ENCODE measurements at places on chromosomes 11 and 22.
A peak's percentile ranks its signal among the peaks of the same experiment; 100 is the strongest.

DNA sequence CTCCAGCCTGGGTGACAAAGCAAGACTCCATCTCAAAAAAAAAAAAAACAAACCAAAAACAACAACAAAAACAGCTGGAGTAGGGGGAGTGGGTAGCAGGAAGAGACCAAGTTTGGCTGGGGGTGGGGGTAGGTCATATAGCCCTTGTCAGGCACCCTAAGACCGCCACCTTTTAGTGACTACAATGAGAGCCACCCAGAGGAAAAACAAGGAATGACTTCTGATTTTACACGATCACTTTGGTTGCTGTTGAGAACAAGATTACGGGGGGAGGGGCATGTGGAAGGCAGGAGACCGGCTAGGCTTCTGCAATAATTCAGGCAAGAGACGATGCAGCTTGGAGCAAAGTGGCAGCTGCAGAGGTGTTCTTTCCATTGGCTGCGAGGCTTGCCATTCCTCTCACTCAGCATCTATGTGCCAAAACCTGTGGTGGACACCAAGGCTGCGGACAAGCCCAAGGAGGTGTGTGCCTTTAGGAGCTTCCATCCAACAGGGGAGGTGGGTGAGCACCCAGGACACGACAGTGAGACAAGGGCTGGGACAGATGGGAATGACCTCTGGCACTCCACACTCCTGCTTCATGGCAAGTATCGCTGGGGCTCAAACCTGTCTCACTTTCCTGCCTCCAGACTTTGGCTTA is 1.7 kb downstream of the RPS19BP1 start:
- DNase-seq = peak; percentile 77

GRCh38 chr11:30149998-30150397 is 80.8 kb upstream of the FSHB start:
- DNase-seq = no peak

DNA sequence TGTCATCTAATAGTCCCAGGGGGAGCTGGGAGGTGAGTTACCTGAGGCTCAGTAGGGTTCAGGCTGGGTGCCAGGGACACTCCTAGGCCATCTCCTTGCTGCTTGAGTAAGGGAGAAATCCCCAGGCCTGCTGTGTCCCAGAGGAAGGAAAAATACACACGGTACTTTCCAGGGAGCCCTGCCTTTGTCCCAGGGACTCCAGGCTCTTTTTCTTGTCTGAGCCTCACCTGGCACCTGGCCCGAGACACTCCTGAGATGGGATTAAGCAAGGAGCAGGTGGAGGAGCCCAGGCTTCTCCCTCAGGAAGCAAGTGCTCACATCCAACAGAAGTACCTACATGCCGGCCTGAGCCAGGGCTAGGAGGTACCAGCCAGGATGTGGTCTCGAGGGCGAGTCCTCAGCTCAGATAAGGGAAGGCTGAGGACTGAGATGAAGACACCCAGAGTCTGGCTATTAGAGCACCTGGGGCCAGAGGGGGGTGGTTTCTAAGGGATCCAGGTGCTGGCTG is 899 bp upstream of the KLHDC7B start:
- DNase-seq = no peak

DNA sequence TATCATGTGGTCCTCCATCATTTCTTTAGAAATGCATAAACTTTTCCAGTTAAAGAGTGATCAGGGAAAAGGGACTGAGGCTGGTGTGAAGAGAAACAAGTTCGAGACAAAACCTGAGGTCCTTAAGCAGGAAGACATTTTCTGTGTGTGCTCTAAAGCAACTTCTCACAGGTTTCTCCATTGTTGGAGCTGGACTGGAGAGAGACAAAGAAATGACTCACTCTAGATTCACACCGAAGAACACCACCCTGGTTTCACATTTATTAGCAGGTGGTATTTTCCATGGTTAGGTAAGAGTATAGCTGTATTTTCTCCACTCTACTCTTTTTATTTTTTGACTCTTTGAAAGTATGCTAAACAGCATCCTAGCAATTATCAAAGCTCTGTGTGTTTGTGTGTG is 736.4 kb downstream of the KCNA4 start:
- no peak for DNase-seq

DNA sequence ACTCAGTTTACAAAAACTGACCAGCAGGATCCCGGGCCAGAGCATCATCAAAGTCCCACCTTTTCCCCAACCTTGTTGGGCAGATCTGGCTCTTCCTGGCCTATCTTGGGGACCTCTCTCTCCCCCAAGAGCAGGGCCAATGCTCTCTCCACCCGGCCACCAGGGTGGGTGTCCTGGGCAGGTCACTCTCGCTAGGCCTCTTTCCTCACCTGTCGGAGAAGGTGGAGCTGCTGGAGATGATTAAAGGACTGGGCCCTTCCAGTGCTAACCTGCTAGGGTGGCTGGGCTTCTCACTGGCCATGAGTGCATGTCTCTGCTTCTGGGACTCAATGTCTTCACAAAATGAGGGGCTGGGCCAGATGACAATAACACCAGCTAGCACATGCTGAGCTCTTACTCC is 2.9 kb upstream of the CAPN5 start:
- no peak for DNase-seq

GRCh38 chr11:72591785-72592502 is 82.3 kb downstream of the PDE2A start:
- DNase-seq = peak; percentile 87

DNA sequence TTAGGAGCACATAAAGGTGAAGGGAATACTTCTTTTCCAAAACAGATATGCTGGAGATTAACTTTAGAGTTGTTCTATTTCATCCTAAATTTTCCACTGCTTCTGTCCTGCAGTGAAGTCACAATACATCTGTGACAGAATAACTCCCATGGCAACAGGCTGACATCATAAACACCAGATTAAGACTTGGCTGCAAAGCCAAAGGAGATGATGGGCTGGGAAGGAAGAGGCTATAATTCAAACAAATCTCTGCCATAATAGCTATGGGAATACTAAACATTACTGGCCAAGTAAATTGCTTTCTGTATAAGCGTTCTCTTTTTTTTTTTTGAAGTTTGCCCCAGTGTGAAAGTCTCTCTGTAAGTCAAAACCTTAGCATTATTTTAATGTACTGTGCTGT is 107.7 kb downstream of the CADM1 start:
- no peak for DNase-seq

DNA sequence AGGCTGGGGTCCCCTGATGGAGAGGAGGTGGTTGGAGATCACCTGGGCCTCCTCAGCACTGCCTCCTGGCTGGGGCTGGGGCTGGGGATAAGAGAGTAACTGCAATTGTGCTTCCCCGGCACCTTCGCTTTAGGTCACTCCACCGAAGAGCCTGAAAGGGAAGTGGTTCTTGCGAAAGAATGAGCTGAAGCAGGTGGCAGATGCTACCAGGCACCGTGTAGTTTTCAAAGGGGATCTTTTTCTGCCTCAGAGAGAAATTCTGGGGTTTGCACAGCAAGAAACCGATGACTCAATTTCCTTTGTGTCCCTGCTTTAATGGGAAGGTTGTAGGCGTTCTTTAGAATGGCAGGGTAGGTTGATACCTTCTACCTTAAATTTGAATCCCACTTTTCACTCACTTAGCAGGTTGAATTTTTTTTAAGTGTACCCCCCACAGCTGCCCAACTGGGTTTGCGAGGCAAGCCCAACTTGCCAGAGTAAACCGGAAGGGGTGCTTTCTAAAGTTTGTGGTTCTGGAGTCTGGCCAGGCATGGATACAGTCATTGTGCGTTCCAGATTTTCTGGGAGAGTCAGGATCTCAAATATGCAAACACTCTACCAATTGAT is 5.3 kb downstream of the CD44 start:
- peak; percentile 97 for DNase-seq

DNA sequence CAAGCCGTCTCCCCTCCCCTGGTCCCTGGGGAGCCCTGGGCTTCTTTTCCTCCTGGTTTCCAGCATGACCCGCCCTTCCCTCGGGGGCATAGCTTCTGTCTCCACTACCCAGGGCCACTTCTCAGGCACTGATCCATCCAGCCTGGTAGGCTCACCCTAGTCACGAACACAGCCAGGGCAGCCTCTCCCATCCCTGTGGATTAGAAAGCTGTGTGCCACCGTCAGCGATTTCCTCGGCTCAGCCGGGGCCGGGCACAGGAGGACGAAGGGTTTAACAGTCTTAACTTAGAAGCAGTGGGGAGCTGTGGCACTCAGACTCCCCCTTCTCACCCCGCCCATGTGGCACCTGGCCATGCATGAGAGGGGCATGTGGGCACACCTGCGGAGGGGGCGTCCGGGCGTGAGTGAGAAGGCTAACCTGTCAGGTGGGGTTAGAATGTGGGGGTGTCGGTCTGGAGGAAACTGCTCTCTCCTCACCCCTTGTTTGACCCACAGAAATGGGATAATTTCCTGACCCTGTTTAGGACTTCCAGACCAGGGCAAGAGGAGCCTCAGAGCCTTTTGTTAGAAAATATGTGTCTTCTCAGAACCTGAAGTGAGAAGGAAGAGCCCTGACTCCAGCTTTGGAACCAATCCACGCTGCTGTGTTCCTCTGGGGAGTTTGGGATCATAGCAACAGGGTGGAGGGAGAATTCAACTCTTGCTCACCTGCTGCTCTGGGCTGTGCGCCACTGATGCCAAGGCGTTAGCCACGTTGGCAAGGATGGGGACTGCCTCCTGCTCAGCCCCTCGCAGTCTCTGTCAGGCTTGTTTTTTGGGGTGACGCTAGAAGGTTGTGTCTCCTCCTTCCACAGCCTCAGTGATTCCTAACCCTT is 14.6 kb downstream of the GLB1L2 start:
- DNase-seq = no peak

DNA sequence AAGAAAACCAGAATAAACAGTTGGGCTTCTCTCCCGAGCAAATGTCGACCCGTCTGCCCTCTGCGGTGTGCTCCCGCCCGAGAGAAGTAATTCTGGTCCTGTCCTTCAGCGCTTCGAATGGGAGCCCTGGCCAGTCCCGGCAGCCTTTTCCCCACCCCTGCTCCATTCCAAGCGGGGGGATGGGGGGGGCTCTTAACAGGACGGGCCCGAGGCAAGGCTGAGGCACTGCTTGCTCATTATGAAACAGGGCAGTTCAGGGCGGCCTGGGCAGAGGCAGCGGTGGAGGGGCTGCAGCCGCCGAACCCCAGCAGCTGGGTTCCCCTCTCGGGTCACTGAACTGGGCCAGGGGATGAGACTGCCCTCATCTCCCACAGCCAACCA is 9.1 kb downstream of the BACE1-AS start:
- DNase-seq = no peak

DNA sequence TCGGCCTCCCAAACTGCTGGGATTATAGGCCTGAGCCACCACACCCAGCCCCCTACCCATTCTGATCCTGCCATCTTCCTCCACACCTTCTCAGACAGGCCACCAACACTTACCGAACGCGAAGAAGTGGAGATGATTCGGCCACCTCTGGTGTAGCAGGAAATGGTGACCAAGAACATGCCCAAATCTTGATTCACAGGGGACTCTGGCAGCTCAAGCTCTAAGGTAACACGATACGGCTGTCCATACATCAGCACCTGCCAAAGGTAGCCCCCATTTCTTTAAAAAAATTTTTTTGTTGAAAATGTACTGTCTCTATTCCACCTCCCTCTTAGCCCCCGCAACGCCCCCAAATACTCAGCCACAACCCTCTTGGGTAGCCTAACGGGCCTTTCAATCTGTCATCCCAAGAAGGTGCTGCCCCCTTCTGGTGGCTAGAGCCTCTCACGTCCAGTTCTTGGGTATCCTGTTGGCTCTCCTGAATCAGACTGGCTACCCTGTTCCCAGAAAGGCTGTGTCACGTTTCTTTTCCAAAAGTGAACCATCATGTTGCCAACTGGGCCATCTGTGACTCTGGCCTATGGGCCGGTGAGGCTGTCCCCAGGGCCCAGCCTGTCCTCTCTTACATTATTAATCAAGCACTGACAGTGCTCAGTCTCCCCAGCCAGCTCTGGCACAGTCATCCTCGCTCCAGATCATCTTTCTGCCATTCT is 5.3 kb upstream of the LRRN4CL start:
- DNase-seq = peak; percentile 63

DNA sequence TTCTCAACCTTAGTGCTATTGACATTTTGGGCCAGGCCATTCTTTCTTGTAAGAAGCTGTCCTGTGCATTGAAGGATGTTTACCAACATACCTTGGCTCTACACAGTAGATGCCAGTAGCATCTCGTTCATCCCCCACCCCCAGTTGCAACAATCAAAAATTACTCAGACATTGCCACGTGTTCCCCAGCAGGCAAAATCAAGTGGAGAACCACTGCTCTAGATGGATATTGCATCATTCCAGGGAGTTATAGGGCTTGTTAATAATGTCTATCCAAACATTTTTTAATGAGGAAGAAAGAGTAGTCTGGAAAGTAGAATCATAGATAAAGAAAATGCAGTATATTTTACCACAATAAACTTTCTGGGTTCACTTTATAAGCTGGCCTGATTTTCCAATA is 64.1 kb downstream of the PRMT3 start:
- no peak for DNase-seq

- no peak for DNase-seq
Observed at GRCh38 chr22:24146791-24147353, 34.4 kb upstream of the SUSD2 start.

GRCh38 chr11:82823647-82824619 is 76.3 kb downstream of the PRCP start:
- DNase-seq = no peak

DNA sequence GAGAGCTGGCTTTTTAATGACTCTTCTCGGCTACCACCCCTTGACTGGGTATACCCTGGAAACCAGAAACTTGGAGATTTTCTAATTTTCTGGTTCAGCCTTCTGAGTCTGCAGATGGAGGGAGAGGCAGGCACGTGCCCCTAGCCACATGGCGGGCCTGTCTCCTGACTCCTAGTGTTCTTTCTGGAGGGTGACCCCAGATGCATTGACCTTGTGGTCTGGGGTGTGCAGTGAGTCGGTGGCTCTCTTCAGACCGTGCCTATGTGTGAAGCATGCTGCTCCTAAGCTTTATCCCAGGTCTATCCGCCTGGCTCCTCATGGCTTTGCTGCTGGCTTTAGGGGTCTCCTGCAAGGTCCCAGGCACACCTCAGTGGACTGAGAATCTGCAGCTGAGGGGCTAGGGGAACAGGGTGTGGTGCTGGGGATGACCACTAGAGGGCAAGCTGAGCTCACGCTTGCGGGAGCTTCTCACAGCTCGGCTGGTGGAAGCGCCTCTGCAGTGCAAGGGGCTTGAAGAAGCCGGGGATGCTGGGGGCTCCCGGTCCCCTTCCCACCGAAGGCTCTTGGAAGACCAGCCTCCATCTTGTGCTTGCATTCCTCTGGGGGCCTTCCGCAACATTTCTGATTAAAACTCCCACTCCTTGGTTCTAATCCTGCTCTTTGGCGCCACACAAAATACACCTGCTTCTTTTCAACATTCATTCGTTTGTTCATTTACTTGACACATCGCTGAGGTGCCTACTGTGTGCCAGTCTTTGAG is 51.8 kb downstream of the OTOG start:
- peak; percentile 53 for DNase-seq

- no peak for DNase-seq
Observed at GRCh38 chr11:71245601-71246391, 6.6 kb downstream of the SHANK2 start.

All from Jurkat, Clone E6-1 (cell line).